ENCODE measurements at places on chromosomes 12 and 14. TPM values are rescaled to one million over a fixed set of nuclear protein-coding genes. Genes with fewer than 3 reads are reported as not detected.

DNA sequence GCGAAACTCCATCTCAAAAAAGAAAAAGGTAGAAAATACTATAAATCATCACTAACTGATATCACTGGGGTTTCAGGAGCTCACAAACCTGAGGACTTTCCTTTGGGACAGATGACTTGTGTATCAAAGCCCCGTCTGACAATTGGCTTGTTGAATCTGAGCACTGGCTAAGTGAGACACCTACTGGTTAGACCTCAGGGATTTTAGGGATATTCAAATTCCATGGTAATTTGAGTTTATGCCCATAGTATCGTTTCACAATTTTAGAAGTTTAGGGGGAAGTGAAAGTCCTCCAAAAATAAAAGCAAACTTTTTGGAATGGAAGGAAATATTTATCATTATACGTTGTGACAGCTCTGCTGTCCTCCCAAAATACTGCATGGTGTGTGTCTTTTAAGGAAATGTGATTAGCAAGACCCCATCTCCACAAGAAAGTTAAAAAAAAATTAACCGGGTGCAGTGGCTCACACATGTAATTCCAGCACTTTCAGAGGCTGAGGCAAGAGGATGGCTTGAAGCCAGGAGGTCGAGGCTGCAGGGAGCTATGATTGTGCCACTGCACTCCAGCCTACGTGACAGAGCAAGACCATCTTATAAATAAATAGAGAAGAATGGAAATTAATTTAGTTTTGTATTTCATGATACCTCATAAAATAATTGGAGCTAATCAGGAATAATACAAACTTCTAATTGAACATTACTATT, 49.2 kb downstream of the FBXL14 start:
- H3K27ac ChIP-seq = no peak overlapping the region
- peaks cover 7% of the 10 kb centered on the region for H3K4me1 ChIP-seq
- DNase-seq = no peak
- no peak overlapping the region for H3K4me3 ChIP-seq

The NKX2-8 gene
- not detected for total RNA-seq

DNA sequence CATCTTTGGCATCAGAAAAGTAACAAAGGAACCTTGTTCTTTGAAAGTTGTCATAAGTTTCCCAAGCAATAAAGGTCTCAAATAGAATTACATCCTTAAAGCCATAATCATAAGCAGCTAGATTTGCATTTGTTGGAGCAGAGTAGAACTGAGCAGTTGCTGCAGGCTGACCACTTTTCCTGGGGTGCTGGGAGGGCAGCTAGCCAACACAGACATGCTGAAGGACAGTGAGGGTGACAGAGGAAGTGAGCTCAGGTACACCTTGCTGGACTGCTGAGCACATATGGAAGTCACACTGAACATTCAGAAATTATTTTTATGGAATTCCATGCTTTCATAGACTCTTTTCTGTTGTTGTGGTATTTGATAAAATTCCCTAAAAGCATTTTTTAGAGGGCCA, 66.2 kb downstream of the MARK3 start:
- H3K36me3 ChIP-seq = peaks cover 9% of the 10 kb centered on the region
- no peak overlapping the region for H3K4me3 ChIP-seq
- no peak overlapping the region for H3K27ac ChIP-seq
- DNase-seq = no peak
- H3K27me3 ChIP-seq = no peaks in the 10 kb centered on the region

DNA sequence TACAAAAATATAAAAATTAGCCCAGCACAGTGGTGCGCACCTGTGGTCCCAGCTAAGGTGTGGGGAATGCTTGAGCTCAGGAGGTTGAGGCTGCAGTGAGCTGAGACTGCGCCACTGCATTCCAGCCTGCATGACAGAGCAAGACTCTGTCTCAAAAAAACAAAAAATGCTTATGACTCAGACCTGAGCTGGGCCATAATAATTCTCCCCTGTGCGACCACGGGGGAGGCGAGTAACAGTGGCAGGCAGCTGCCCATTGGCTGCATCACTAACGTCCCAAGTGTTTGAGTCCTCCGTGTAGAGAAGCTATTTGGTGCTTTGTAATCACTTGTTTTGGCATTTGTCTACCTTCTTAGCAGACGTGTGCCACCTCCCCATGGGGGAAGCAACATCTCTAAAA, 24.9 kb downstream of the PSMC1 start:
- H3K27ac ChIP-seq = peak overlapping the region; percentile 38
- no peak overlapping the region for H3K4me3 ChIP-seq
- peaks cover 9% of the 10 kb centered on the region for H3K36me3 ChIP-seq
- H3K4me1 ChIP-seq = peaks cover 9% of the 10 kb centered on the region
- no peaks in the 10 kb centered on the region for H3K27me3 ChIP-seq
